ENCODE measurements at places on chromosomes 11 and 22.

GRCh38 chr11:133803026-133803425, 42.3 kb downstream of the SPATA19 start:
- no peak for DNase-seq

- DNase-seq = no peak
Measured at GRCh38 chr11:27139742-27140367, 99.2 kb downstream of the BBOX1 start.

DNA sequence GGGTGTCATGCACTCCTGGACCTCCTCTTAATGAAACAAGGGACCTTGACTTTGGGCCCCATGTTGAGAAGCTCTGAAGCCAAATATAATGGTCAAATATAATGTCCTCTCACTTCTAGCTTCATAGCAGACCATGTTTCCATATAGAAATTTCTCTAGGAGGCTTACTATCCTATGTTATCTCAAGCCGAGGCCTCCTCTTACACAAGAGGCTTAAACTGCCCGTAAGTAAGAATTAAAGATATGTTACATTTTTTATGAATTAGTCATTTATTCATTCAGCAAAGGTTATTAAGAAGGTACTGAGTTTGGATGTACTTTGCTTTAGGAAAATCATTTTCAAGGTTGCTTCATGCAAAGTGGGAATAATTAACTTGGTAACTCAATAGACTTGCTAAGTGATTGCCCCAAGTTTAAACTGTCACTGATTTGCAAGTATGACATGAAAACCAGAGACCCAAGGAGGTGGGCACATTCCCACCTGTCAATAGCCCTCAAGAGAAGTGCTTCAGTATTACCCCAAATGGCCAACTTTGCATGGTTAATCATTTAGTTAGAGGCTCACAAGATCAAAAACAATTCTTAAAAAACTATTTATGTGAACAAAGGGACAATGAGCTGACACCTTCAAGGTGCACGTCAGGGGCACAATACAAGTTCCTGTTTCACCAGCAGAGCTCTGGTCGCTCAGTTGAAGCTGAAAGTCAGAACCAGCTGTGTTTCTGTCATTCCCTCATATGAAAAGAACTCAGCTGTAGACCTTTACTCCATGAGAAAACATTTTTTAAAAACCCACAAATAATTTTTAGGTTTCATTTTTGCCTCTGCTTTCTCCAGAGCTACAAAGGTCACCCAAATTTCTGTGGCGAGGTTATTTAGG, 20.9 kb downstream of the BDNF start:
- DNase-seq = no peak

DNA sequence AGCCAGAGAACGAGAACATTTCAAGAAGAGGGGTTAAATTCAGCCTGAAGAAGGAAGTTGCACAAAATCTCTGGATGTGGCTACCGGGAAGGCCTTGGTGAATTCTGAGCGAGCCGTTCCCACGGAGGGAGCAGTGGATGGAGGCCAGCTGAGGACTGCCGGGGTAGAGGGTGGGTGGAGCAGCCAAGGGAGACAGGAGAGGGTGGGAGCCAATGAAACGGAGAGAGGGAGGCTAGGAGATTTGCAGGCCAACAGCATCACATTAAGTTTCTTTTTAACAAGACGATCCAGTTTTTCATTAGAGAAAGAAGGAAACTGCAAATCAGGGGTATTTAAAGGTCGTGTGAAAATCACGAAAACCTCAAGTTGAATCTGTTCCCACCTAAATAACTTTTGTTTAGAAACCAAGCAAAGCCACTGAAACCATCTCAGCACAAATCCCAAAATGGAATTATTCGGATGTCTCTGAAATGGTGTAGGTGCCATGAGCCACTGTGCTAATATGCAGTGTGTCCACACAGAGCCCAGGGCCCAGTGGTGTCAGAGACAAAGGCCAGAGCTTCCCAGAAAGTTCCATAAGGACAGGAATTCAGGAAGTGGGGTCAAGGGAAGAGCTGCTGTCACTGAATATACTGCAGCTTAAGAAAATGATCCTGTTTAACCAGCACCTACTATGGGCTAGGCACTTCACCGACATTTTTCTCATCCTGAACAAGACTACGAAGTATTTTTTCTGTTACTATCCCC, 59.7 kb upstream of the SLC35C1 start:
- no peak for DNase-seq
